ENCODE measurements at places on chromosomes 12 and 14. TPM values are rescaled to one million over a fixed set of nuclear protein-coding genes. Genes with fewer than 3 reads are reported as not detected.

GRCh38 chr14:80845856-80846255 is 95.7 kb downstream of the CEP128 start:
- DNase-seq = no peak

DNA sequence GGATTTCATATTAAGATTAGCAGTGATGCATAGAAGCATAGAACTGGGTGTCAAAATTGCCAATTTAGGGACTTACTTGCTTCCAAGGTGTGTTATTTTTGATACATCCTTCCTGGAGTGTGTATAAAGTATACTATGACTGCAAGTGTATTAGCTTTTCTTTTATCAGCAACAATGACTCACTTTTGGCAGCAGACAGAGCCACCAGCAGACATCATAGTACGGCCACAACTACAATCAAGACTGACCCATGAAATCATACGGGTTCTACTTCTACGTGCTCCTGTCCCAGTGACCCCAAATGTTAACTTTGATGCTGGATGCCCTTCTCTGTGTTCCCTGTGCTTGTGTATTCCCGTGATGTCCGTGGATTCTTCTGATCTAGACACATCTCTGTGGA is 443.9 kb downstream of the TMEM132D start:
- DNase-seq = no peak

DNA sequence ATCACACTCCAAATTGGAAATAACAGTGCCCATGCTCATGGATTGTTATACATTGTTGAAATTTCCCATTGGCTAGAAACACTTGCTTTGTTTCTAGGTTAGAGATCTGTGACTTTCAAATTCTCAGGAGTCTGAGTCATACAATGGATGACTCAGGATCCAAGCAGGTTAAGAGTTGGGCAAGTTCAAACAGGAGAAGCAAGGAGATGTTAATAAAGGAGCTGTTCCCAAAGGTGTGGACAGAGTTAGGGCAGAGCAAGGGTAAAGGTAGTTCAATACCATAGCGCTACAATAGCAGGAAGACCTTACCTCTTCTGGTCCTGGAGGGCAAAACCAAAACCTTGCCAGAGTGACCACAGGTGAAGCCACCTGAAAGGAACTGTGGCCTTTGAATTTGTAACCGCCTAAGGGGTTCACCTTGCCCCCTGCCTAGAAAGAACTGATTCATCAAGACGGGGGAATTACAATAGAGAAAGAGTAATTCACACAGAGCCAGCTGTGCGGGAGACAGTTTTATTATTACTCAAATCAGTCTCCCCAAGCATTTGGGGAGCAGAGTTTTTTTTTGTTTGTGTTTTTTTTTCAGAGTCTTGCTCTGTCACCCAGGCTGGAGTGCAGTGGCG is 4.2 kb upstream of the AMN1 start:
- peak; percentile 83 for DNase-seq

DNA sequence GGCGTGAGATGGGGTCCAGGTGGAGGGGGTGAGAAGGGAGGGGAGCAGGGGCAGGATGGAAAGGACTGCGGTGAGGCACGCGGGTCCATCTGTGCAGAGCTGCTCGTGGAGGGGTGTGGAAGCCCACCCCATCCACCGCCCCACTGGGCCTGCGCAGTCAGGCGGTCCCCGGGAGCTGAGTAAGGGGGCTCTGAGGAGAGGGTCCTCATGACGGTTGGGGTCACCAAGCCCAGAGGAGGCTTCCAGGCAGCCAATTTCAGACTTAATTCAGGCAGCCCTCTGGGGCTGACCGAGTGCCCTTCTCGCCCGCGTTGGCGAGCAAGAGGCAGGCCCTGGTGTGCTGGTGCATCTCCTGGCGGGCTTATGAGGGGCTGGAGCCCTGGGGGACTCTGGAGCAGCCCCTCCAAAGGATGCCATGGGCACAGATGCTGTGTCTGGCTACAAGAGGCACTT is 115.5 kb downstream of the KIF26A start:
- DNase-seq = no peak

The SLC2A13 gene
- total RNA-seq = 8.1 TPM

DNA sequence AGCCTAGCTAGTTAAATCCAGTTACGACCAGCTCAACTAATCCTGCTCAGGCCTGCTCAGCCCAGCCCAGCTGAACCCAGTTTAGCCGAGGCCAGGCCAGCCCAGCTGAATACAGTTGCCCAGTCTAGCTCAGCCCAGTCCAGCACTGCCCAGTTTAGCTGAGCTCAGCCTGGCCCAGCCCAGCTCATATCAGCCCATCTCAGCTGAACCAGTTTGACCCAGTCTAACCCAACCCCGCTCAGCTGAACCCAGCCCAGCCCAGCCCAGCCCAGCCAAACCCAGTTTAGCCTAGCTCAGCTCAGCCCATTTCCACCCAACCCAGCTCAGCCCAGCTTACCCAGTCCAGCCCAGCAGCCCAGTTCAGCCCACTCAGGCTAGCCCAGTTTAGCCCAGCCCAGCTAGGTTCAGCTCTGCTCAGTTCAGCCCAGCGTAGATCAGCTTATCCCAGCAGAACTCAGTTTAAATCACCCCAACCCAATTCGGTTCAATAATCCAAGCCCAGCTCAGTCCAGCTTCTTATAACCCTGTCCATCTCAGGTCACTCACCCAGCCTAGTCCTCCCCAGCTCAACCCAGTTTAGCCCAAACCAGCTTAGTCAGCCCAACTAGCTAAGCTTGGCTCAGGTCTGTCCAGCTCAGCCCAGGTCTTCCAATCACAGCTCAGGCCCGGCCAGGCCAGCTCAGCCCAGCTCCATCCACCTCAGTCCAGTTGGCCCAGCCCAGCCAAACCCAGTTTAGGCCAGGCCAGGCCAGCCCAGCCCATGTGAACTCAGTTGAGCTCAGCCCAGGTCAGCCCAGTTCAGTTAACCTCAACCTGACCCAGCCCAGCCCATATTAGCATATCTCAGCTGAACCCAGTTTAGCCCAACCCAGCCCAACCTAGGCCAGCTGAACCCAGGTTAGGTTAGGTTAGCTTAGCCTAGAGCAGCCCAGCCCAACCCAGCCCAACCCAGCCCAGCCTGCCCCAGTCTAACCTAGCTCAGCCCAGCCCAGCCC is 76.7 kb downstream of the TMEM121 start:
- DNase-seq = no peak

The TAS2R20 gene
- total RNA-seq = 1.8 TPM

GRCh38 chr14:68264260-68264569 is 444.6 kb downstream of the RAD51B start:
- no peak for DNase-seq

The STXBP6 gene
- total RNA-seq = 13.9 TPM

GRCh38 chr14:101116065-101116464 is 212.5 kb upstream of the RTL1 start:
- no peak for DNase-seq

DNA sequence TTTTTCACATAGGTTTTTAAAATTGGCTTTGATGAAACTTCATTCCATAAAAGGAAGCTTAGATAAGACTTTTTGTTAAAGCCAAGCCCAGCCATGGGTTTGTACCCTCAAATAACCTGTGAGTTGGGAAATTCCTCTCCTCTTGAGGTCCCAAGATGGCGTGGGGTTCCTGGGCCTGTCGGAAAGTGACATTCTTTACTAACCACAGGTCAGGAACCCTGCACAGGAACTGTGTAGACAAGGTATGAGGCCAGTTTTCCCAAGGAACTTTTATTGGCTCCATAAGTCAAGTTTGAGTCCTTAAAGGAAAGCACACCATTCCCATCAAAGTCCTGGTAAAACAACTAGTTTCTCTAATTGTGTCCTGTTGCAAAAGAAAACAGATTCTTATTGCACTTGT is 65.0 kb upstream of the AMN start:
- no peak for DNase-seq
